ENCODE measurements at places on chromosomes 13 and 19.

DNA sequence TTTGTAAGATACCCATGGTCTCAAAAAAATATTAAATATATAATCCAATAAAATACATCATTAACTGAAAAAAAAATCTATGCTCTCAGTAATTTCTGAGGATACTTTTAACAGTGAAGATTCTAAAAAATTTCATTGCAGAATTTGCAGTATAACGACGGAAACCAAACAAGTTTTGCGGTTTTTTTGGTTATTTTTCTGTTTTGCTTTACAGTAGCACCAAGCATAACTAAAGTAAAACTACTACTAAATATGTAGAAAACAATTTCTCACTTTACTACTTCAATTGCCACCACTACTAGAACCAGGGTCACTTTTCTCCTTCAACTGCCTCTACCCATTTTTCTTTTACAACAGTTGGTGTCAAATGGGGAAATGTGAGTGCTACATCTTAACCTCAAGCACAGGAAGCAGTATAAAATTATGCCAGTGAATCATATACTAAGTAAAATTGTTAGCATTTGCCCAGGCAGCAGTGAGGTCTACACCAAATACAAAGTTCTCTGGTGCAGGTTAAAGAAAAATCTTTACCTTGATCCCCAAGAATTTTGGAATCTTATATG, 24.1 kb downstream of the MICU2 start:
- no peak for DNase-seq

DNA sequence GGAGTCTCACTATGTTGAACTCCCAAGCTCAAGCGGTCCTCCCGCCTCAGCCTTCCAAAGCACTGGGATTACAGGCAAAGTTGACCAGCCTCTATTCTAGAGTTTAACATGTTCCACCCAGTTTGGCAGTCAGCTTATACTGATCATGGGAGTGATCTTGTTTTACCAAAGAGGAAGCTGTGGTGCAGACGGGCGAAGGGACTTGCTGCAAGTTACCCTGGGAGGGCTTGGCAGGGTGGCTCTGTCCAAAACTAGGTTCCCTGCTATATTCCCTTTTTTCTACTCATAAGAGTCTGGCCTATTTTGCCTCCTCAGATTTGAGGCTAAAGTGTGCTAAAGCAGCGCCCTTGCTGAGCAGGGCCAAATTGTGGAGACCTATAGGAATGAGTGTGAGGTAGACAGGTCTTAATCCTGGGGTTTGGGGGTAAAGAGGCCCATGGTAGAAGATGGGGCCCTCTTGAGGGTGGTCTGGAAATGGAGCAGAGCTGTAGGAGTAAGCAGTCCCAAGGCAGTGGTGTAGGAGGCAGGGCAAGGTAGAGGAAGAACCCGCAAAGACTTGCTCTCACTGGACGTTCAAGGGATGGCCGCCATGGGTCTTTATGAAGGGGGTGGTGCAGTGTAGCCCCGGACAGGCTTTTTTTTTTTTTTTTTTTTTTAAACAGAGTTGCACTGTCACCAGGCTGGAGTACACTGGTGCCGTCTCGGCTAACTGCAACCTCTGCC, 3.3 kb downstream of the RPS19 start:
- no peak for DNase-seq

GRCh38 chr19:47152632-47153031, 22.0 kb downstream of the SAE1 start:
- DNase-seq, result no peak

DNA sequence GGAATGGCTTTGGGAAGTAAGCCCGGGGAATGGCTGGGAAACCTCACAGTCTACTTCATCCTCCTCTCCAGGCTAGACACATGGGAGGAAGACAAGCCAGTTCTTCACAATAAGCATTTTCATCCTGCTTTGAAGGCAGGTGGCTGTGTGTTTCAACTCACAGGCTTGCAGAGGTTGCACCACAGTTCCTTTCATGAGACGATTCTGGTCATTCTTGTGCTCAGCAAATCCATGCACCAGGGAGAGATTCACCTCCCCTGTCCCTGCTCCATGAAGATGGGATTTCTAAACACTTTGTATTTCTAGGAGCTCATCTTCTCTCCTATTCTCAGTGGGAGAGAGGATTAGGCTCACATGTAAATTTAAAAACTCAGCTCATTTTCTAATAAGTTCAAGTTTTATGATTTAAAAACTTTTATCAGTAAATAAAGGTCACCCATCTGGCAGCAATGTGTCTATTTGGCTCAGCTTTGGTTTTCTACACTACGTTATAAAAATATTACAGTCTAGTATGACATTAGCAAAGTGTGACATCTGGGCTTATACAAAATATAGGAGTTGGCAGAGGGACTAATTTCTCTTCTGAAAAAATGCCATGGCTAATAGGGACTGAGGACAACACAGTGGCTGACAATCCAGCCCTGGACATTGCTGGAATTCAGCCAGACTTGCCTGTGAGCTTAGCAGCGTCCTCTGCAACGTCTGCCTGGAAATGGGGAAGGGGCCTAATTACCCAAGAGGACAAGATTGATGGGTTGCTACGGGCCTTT, 283.2 kb upstream of the SLC10A2 start:
- DNase-seq, result no peak

- DNase-seq, result no peak
These were observed 33.9 kb upstream of the SEMA6B start for GRCh38 chr19:4593409-4593851.

- no peak for DNase-seq
These were observed 26.7 kb upstream of the RNF113B start for GRCh38 chr13:98203646-98204326.

- no peak for DNase-seq
These were observed 716.4 kb downstream of the PCDH9 start for GRCh38 chr13:66513728-66514127.

DNA sequence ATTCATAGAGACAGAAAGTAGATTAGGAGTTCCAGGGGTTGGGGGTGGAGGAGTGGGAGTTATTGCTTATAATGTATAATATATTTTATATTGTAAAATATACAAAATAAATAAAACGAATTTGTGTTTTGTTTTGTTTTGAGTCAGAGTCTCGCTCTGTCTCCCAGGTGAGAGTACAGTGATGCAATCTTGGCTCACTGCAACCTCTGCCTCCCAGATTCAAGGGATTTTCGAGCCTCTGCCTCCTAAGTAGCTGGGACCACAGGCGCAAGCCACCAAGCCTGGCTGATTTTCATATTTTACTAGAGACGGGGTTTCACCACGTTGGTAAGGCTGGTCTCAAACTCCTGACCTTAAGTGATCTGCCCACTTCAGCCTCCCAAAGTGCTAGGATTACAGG, 2.5 kb upstream of the GADD45GIP1 start:
- DNase-seq, result no peak

GRCh38 chr13:91249861-91250260, 97.6 kb upstream of the MIR17HG start:
- no peak for DNase-seq

All from activated naive CD4-positive, alpha-beta T cell treated with Interleukin-2 at 50 U/mL for 16 hours (primary cell).